Mucosa of gallbladder (tissue), 1 donor: ENCODE measurements at places on chromosomes 5 and 9. TPM values are rescaled to one million over a fixed set of nuclear protein-coding genes. Genes with fewer than 3 reads are reported as not detected.

DNA sequence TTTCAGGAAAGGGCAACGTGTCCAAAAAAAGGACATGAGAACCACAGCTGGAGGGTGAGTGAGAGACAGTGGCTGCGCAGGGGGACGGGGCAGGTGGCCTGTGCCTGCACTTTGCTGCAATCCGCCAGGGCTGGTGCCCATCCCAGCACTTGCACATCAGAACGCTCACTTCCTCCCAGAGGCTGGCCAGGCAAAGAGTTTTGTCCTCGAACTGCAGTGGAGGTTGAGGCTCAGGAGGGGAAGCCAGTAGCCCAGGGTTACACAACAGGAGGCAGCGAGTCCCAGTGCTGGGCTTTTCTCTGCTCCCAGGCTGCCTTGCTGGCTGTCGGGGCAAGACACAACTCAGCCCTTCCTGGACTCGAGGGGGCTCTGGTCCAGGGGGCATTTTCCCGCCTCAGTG is 33.1 kb downstream of the CRB2 start:
- DNase-seq, result no peak

DNA sequence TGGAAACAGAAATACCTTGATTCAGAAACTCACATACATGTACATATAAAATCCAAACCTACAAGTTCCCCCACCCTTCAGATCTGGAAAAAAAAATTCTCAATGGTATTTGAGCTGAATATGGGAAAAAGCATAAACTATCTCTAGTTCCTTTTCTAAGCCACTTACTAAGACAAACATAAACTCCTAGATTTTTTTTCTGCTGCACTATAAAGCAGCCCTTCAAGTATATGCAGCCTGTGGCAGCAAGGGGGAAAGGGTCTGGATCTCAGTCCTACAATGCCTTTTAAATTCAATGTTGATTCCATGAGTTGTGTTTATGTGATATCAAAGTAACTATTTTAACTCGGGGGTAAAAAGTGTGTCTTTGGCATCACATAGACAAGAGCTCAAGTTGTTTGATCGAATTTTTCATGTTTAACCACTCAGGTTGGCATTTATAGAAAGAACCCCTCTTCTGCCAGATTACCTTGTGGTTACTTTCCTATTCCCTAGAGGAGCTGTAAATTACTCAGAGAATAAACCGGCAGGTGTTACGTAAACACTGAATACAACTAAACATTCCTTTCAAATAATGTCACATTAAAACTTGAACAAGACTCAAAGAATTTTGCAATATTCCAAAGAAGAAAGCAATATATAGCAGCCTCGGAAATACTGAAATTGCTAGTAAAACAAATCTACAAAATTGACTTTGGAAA is 91.8 kb upstream of the FER start:
- no peak for DNase-seq

DNA sequence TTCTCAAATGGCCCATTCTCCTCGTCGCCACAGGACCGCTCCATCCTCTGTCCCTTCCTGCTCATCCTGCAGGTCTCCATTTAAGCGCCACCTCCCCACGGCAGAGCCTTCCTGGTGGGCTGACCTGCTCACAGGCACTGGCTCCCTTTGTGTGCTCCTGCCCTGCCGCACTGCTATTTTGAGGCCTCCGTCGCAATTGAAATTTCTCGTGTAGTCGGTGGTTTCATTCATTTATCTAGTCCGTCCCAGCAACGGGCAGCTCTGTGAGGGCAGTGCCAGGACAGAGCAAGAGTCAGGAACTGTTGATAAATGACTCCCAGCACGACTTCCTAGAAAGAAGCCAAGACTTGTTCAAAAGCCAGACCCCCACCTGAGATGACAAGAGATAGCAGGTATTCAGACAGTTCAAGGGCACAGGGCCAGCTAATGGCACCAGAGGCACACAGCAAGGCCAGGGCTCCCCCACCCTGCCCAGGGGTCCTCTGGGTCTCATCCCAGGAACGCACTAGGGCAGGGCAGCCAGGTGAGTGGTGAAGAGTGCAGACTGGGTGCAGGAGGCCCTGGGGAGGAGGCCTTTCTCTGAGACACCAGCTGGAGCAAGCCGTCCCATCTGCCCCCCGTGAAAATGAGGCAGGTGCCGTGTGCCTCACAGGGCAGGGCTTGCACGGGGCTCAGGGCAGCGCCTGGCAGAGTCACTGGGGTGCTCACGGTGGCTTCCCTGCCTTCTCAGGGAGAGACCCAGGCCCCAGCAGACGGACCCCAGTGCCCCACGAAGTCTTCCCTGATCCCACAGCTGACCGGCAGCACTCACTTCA is 36.9 kb downstream of the FAM78A start:
- DNase-seq, result no peak

- no peak for DNase-seq
These were observed 1252.6 kb upstream of the NUDT12 start for GRCh38 chr5:104815212-104815611.

- peak; percentile 91 for DNase-seq
These were observed 27.0 kb upstream of the ERGIC1 start for GRCh38 chr5:172806897-172807672.

GRCh38 chr9:86407022-86407421 is 52.8 kb upstream of the TUT7 start:
- peak; percentile 72 for DNase-seq

DNA sequence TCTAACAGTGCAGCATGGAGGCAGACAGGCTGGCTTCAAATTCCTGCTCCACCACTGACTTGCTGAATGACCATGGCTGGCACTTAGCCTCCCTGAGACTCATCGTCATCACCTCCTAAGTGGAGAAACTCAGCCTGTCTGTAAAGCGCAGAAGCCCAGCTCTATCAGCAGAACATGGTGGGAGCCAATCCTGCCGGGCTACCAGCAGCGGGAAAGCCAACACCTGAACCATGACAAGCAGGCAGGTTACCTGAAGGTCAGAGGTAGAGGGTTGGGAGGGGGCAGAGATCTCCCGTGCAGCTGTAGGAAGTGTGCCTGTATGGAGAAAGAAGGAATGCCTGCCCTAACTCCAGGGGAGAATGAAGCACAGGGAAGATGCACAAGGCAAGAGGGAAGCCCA is 72.6 kb upstream of the LRRTM2 start:
- DNase-seq, result no peak

DNA sequence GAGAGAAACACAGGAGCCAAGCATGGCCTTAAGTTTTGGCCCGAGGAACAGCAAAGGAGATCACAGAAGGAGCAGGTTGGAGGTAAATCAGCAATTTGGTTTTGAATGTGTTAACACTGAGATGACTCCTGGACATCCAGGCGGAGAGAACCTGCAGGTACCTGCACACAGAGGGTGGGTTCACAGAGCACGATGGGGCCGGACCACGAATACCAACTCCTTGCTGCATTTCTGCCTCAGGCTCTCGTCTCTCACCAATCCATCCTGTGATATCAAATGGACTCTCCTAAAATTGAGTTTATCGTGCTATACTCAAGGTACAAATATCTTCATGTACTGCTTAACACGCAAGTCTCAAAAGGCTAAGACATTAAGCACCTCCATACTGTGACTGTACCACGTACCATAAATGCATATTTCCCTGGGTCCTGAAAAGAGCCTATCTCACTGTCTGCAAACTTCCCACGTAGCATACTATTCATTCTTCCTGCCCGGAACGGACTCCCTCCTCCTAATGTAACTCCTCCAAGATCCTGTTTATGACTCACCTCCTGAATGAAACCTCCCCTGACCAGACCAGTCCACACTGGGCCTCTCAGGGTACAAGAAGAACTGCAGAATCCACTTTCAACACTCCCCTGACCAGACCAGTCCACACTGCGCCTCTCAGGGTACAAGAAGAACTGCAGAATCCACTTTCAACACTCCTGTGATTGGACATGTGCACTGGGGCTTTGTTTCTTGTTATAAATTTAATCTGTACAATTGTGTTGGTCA is 380.8 kb upstream of the RFX3 start:
- DNase-seq, result peak; percentile 37

GRCh38 chr5:55344392-55344992 is 36.7 kb downstream of the MTREX start:
- DNase-seq, result peak; percentile 67

GRCh38 chr9:133842174-133842573 is 104.0 kb upstream of the SARDH start:
- peak; percentile 55 for DNase-seq

- DNase-seq, result no peak
These were observed at the start of gene IL13 for GRCh38 chr5:132657676-132658380. Gene IL13 (plus strand): TSS chr5:132658173. CDS start chr5:132658187, 14 bp downstream.

DNA sequence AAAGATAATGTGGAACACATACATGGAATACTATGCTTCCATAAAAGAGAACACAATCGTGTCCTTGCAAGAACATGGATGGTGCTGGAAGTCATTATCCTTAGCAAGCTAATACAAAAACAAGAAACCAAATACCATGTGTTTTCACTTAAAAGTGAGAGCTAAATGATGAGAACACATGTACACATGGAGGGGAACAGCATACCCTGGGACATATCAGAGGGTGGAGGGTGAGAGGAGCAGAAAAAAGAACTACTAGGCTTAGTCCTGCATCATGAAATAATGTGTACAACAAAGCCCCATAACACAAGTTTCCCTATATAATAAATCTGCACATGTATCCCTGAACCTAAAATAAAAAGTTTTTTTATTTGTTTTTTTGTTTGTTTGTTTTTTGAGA is 855.5 kb upstream of the NUDT12 start:
- DNase-seq, result no peak

GRCh38 chr5:65137631-65138030 is 344.1 kb downstream of the ADAMTS6 start:
- no peak for DNase-seq

GRCh38 chr5:54844905-54845566 is 140.4 kb downstream of the ESM1 start:
- no peak for DNase-seq

- DNase-seq, result peak; percentile 62
These were observed 28.4 kb downstream of the PRRC2B start for GRCh38 chr9:131422241-131422792.

- DNase-seq, result no peak
These were observed 12.7 kb downstream of the NIPBL start for GRCh38 chr5:36889264-36889663.

GRCh38 chr5:854966-855743 is 4.4 kb upstream of the ZDHHC11 start:
- no peak for DNase-seq

DNA sequence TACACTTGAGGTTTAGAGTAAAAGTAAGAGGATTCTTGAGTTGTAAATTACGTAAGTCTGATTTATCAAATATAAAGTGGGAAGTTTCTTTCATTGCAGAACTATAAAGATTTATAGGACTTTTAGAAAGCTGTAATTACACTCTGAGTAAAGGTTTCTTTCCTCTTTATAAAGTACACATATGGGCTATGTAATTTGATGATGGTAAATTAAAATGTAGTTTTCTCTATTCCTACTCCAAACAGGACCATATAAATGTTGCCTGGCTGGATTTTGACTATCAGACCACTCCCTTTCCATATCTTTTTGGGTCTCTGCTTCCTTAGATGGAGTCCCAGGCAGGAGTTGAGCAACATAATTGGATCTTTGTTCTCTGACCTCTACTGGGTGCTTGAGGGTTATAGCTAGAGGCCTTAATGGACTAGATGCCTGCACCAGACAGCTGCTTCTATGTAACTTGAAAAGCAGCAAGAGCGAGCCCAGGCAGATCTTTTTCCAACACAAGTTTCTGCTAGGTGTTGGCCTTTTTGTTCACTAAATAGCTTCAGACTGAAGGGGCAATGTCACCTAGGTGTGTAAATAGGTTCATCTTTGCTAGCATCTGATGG is 11.4 kb upstream of the TEX48 start:
- DNase-seq, result no peak

DNA sequence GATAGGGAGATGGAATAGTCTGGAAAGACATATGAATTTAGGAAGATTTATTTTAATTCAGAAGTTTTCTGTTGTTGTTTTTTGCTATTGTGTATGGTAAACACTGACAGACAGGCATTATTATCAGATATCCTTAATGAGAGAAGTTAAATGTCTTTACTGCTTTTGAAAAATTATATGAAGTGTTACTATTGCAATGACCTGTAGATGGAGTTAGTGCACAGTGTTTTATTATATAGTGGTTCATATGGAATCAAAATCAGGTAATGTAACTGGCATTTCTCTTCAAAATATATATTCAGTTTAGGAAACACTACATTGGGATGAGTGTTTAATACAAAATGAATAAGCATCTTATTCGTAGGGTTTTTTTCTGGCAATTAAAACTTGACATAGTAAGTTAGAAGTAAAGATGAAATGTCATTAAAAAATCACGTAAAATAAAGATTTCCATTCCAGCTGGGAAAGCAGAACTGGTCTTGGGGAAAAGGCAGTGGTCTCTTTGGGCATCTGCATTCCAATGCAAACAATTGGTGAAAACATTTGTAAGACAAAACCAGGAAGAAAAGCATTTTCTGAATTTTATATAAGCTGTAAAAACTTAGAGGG is 3.9 kb downstream of the GABRA1 start:
- no peak for DNase-seq

DNA sequence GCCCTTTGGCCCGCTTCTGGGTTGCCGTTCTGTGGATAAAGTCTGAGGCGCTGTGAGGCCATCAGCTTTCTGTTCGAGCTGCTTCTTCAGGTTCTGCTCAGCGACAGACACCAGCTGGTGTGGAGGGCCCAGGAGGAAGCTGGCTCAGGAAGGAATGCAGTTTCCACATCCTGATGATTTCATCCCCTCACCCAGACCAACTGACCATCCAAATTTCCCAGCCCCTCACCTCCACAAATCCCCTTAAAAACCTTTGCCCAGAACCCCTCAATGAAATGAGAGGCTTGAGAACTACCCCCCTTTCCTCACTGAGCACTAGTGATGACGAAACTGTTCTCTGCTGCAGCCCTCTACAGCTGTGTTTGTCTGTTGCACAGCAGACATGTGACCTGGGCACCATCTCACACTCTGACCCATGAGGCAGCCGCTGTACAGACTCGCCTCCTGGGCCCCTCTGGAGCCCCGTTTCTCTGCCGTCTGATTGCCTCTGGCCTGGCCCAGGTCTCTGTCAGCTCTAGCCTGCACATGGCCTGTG is 45.4 kb downstream of the SPATA31C2 start:
- peak; percentile 21 for DNase-seq

DNA sequence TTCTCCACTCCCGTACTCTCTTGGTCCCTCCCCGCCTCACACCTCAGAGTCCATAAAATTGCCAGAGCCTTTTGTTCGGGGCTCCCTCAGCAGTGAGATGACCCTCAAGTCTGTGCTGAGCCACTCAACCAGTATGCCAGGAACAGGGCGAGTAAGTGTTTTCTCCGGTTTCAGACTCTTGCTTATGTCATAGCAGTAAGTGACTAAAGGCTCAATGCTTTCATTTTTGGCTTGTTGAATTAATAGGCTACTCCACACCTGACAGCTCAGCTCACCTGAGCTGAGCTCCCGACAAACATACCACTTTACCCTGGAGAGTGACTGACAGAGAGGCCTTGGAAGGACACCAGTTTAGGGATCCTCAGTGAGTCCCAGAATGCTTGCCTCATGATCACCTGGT is 30.5 kb downstream of the PCSK1 start:
- DNase-seq, result no peak

OGN gene
- total RNA-seq, result 154 TPM

NUTM2F gene
- total RNA-seq, result not detected

RGS7BP gene
- total RNA-seq, result 1.5 TPM

HTR1A gene
- total RNA-seq, result not detected

PRUNE2 gene
- 91.7 TPM for total RNA-seq

TMEM171 gene
- 1.6 TPM for total RNA-seq

SLC36A2 gene
- 0.14 TPM for total RNA-seq

C9orf43 gene
- total RNA-seq, result 0.37 TPM

CDC20B gene
- 0.20 TPM for total RNA-seq

ADRA1B gene
- 0.32 TPM for total RNA-seq

ADAMTS13 gene
- 7.1 TPM for total RNA-seq

TMC1 gene
- total RNA-seq, result not detected

SPATA31C1 gene
- total RNA-seq, result not detected

BSPRY gene
- total RNA-seq, result 16.0 TPM

AHRR gene
- total RNA-seq, result 3.5 TPM

SIL1 gene
- 76.7 TPM for total RNA-seq

PRR7 gene
- 7.8 TPM for total RNA-seq

SAPCD2 gene
- total RNA-seq, result 2.4 TPM
